ENCODE measurements at places on chromosomes 1 and 21.

DNA sequence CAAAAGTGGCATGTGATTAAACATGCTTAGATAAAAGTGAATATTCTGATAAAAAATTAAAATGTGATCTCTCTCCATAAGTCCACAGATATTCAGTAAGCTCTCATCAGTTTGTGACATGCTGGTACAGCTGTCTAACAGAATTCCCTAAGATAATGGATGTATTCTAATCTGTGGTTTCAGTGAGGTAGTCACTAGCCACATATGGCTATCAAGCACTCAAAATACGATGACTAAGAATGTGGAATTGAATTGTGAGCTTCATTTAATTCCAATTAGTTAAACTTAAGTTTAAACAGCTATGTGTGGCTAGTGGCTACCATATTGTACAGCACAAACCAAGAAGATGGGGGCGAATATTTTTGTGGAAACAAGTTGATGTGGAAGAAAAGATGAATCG lies 4.1 kb upstream of the REG4 start:
- DNase-seq, result no peak

GRCh38 chr1:7478809-7479499 lies 292.1 kb upstream of the VAMP3 start:
- DNase-seq, result no peak

GRCh38 chr1:76746206-76746605 lies 121.1 kb upstream of the ST6GALNAC5 start:
- no peak for DNase-seq

DNA sequence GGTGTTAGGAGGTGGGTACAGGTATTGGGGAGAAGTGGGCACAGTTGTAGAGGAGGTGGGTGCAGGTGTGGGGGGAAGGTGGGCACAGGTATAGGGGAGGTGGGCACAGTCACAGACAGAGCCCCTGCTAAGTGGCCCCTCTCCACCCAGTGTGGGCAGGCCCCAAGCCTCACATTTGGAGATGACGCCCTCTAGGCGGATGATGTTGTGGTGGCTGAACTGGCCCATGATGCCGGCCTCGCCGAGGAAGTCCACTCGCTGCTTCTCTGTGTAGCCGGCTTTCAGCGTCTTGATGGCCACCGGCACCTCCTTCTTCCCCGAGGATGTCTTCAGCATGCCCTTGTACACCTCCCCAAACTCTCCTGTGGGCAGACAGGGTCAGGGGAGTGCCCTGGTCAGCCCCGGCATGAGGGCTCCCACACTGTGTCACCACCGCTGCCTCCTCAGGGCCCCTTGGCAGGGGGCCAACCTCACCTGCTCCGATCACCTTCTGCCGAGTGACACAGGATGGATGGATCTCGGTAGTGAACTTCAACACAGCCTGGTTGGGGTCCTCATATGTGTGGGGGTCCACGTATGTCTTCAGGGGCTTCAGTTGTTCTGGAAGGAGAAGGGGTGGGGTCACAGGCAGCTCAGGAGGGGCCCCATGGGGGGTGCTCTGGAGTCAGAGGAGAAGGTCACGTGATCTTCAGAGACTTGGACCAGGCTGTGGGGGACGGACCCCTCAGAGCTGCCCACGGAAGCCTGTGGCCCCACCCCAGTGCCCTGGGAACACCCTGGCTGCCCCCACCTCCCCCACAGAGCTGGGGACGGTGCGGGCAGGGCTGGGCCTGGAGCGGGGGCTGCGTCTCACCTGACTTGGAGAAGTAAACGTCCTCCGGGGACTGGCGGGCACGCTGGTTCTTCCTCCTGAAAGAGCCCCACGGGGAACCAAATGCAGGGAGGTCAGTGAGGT lies 22.6 kb downstream of the EPHA2 start:
- no peak for DNase-seq
